ENCODE measurements at places on chromosomes 2 and 18.

DNA sequence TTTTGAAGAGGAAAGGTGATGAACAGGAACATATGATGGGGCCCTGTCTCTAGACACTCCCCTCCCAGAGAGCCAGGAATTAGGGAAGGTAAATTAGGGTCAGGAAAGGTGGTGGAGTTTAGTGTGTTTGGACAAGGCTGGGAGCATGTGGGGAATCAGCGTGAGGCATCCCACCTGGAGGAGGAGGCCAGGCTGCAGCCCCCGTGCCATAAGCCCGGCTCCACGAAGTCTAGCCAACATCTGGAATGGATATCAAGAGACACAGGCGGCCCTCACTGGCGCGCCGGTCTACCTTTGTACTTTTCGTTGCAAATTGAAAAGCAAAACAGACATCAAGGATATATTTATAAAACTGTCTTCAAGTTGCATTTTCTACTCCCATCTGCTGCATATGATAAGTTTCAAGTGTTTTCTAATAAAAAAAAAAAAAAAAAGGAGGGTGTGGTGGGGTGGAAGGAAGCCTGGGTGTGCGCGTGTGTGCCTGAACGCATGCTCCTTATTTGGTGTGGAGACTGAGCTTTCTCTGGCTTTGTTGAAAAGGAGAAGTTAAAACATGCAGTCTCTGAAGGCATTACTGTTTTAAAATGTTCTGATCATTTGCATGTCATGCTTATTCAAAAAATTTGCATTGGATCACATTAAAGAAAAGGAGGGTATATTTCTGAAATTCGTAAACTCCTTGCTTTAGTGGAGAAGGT is 546.7 kb upstream of the ID2 start:
- DNase-seq, result no peak

DNA sequence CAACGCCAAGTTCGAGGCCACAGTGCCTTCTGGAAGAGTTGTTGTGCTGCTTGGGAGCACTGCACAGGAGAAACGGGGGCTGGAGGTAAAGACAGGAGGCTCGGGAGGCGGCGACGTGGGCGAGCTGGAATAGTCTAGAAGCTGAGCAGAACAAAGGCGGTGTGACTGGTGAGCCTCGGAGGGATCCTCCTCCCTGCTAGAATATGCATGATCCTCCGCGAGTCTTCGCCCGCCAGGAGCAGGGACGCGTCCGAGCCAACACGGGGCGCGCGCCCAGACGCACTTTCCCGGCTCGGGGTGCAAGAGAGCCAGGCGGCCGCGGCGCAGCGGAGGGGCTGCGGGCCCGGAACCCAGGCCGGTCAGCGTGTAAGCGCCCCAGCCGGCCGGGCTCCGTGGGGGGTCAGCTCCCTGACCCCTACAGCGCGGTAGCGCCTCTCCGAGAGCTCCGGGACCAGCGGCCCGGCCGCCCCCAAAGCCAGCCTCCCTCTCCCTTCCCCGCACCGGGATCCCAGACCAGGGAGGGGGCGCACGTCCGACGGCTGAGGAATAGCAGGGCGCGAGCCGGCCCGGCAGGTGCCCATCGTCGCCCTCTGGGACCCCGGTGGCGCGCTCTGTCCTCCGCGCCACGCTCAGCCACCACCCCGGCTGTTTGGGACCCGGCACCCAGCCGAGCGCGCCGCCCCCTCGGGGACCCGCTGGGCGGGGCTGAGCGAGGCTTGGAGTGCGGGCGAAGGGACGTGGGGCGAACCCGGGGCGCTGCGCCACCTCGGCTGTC is 62.5 kb downstream of the GNAL start:
- DNase-seq, result no peak

GRCh38 chr2:100242891-100243619 is 79.2 kb downstream of the LONRF2 start:
- no peak for DNase-seq

DNA sequence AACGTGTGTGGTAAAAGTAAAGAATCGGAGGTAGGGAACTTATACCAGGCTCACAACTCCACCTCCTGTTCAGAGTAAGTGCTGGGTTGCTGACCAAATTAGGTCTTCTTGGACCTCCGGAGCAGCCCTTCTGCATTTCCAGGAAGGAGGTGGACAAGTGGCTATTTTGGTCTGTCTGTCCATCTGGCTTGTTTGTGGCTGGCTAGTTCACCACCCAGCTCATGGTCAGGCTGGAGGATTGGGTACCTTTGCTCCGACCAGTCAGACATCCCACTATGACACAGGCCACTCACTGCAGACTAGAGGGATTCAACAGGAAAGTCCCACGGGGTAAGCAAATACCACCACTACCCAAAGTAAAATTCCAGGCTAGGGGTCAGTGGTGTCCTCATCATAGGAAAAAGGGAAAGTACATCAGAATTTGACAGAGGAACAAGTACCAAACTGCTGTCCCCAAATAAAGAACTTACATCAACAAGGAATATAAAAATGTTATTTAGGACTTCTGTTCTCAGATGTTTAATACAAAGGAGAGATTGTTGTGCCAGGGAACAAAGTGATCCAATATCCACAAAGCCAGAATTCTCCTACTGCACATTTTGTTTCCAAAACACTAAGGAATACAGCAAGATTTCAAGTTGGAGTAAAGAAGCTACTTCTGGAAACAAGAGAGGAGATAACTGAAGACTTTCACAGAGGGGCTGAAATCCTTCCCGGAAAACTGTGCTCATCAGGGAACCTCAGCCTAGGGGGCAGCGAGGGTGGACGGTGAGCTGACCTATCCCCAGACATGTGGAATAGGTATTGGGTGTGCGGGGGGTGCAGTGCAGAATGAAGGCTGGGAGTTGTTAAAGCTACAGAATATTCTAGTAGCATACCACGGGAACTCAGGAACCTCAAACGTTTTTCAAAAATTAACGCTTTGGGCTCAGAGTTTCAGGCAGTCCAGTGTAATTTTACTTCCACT is 56.9 kb downstream of the BCL2 start:
- DNase-seq, result no peak

GRCh38 chr2:9803023-9803805 is 40.1 kb upstream of the TAF1B start:
- DNase-seq, result no peak

- DNase-seq, result no peak
Observed at GRCh38 chr18:30676053-30676480, 366.5 kb downstream of the DSC3 start.

DNA sequence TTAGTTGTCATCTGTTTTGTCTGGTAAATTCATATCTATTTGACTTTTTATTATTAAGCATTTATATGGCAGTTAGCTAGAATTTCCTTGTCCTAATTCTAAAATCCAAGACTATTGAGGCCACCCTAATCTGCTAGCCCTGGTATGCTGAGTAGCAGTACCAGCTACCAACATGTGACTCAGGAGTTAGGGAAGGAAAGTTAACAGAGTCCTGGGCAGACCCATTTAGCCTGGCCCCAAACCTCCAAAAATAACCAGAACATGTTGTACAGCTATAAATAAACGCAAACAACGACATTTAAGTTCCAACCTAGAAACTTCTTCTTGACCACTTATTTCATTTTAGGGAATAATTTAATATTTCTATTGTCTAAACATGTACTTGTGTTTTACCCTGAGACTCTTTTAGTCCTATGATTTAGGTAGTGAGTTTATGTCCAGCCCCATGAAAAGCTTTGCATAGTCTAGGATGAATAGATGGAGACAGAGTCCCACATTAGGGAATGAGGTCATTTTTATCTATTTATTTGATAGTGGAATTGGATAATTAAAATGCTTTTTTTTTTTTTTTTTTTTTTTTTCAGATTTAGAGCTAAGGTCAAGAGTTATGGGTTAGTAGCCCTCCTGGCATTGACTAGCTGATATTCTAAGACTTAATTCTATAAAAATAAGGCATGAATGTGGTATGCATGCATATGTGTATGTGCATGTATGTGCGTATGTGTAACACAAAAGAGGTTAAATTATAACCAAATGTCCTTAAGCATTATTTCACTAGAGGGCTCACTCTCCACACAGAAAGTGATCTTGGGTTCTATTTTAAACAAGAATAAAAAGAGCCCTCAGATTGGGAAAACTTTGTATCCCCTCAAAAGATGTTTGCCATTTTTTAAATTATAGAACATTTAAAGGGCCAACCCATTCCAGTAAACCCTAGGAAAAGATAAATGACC is 160.1 kb upstream of the MAPRE2 start:
- DNase-seq, result no peak

GRCh38 chr18:25047421-25047820 is 304.5 kb downstream of the ZNF521 start:
- DNase-seq, result no peak

- no peak for DNase-seq
Observed at GRCh38 chr18:77077401-77077800, 55.2 kb downstream of the MBP start.

GRCh38 chr2:186949726-186950256 is 100.8 kb upstream of the ZSWIM2 start:
- DNase-seq, result no peak

DNA sequence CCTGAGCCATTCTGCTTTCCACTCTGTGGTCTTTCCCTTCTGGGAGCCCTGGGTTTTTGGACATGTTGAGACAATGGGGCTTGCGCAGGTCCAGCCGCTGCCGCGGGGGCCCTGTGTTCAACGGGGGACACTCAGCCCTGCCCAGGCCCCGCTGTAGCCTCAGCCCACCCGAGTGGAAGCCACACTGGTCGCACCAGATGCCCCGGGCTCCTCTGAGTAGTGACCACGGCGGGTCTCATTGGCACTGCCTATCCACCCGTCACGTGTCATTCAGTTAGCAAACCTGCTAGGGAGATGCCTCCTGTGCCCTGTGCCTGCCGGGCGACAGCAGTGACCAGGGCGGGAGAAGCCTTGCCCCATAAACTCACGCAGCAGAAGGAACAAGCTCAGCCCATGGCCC is 19.1 kb downstream of the D2HGDH start:
- no peak for DNase-seq

GRCh38 chr2:191636586-191636985 is 41.4 kb upstream of the NABP1 start:
- DNase-seq, result no peak

GRCh38 chr2:215746226-215746886 is 267.0 kb downstream of the MREG start:
- no peak for DNase-seq
